ENCODE measurements at places on chromosomes 5 and 9.

GRCh38 chr9:94181408-94182181, 77.5 kb upstream of the ZNF169 start:
- DNase-seq: no peak

- DNase-seq: no peak
Measured at GRCh38 chr5:160496334-160496733, 74.7 kb downstream of the PTTG1 start.

GRCh38 chr5:174189654-174190541, 144.4 kb downstream of the NSG2 start:
- no peak for DNase-seq

- no peak for DNase-seq
Measured at GRCh38 chr5:93055971-93056370, 525.0 kb downstream of the NR2F1-AS1 start.

GRCh38 chr9:12813960-12814876, 39.4 kb downstream of the LURAP1L start:
- peak; percentile 80 for DNase-seq

DNA sequence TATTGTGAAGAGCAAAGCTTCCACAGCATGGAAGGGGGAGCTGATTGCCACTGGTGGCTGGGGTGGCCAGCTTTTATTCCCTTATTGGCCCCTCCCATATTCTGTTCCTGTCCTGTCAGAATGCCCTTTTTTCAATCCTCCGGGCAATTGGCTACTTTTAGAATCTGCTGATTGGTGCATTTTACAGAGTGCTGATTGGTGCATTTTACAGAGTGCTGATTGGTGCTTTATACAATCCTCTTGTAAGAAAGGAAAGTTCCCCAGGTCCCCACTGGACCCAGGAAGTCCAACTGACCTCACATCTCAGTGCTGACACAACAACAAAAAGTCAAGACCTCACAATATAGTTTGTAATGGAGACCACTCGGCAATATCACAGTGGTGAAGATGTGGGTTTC, 195.0 kb downstream of the SPATA31A6 start:
- DNase-seq: no peak

GRCh38 chr5:1262381-1262780, 32.5 kb downstream of the TERT start:
- DNase-seq: no peak

DNA sequence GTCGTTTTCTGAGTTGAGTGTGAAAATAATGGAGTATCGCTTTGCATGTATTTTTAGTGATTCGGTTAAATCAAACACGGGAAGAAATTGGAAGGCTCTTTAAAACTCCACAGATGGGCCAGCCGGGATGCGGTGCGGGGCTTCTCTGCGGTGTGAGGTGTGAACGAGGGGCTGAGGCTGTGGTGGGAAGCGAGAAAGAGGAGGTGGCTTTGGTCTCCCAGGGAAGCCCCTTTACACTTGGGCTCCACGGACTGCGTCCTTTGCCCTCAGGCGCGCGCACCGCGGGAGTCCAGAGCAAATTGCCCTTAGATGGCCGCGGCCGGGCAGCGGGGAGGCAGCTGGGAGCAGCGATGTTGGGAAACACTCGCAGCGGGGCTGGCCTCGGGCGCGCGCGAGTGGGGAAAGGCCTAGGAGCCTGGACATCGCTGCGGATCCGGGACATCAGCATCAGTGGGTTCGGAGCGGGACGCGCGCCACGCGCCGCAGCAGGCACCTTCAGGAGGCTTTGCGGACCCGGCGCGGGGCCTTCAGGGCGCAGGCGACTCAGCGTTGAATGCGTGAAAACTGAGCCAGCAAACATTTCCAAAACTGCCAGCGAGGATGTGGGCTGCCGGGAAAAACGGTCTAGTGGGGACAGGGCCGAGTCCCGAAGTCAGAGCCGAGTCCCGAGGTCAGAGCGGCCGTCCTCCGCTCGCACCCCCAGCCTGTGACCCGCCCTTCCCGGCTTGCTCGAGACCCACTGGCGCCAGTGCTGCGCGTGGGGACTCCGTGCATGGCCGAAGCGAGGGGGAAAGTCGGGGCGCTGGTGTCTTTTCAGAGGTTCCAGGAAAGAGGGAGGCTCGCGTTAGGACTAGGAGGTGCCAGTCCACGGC, 6.5 kb downstream of the IRX1 start:
- DNase-seq: no peak

DNA sequence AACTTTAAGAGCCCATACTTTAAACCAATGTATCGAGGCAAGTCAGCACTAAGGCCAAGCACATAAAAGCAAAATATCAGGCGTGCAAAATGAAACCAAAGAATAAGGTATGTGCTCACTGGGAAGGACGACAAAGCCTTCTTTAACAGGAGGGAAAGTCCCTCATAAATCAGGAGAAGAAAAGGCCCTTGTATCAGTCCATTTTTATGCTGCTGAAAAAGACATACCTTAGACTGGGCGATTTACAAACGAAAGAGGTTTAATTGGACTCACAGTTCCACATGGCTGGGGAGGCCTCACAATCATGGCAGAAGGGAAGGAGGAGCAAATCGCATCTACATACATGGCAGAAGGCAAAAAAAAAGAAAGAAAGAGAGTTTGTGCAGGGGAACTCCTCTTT, 68.9 kb downstream of the UBE2QL1 start:
- DNase-seq: no peak

- no peak for DNase-seq
Measured at GRCh38 chr9:108642871-108643270, 212.9 kb downstream of the ACTL7B start.

DNA sequence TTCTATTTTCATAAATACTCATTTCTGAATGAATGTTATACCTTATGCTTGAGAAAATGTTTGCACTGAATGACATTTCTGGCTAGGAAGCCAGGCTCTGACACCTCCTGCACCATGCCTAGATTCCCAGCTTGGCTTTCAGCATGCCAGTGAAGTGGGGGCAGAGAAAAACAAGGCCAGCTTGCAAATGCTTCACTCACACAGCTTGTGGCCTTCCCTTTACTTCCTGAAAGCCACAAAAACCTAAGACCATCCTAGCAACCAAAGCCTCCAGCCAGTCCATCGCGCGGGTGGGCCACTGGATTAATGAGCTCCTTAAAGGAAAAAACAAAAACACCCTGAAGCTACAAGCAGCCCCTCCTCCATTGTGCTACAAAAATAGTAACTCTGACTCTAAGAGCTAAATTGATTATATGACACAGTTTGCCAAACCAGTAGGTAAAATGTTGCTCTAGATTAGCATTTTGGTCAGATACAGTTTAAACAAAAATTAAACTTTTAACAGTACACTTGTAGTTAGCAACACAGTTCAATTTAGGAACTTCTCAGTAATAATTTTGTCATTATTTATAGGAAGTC, 159.9 kb downstream of the TSSK1B start:
- DNase-seq: peak; percentile 37

- no peak for DNase-seq
Measured at GRCh38 chr9:92808726-92809451, 44.3 kb upstream of the BICD2 start.

GRCh38 chr5:4883360-4883759, 256.8 kb upstream of the ADAMTS16 start:
- no peak for DNase-seq

- no peak for DNase-seq
Measured at GRCh38 chr9:83959061-83959460, 21.0 kb downstream of the HNRNPK start.

GRCh38 chr5:32445287-32445758, 783 bp upstream of the ZFR start:
- no peak for DNase-seq

GRCh38 chr5:32076699-32077695, 97.1 kb downstream of the GOLPH3 start:
- peak; percentile 51 for DNase-seq

DNA sequence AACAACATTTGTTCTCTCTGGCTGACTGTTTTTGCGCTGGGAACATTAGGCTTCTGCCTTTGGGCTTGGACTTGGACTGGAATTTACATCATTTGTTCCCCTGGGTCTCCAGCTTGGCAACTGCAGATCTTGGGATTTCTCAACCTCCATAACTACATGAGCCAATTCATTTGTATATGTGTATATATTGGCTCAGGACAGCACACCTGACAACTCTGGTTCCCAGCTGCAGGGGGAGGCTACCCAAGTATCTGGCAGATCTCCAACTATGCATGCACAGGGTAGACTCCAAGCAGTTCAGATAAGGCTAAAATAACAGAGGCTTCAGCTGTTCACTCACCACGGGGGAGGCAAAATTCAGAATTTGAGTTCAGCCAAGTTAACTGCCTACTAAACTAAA, 31.6 kb upstream of the F2RL1 start:
- DNase-seq: no peak

DNA sequence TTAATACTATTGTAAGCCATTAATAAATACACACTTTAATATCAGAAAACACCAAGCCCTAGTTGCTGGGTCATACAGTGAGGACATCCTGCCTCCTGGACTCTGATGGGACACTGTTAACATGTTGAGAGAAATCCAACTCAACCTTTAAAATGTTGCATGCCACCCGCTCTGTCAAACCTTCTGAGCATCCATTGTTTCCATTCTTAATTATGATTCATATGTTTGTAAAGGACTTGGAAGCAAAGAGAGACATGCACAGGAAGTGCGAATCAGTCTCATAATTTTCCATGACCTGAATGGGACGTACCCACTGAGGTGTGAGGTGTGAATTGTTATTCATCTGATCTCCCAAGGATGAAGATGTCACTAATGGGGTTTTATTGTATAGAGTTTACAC, 186.4 kb downstream of the CAAP1 start:
- DNase-seq: no peak

DNA sequence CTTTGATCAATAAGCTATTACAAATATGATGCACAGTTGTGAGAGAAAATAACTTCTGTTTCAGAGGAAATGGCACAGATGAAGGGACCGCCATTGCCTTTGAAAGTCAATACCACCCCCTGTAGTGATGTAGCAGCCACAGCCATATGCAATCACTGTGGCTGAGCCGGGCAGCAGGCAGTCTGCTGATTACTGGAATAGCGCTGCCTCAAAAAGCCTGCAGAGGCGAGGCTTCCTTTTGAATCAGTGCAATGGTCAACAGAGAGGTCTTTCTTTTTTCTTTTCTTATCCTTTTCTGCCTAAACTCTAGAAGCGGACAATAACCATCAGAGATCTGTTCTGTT, 265.1 kb upstream of the TAS2R1 start:
- DNase-seq: no peak

All from NCI-H446 (cell line).